ENCODE measurements at places on chromosomes 11 and 22.

DNA sequence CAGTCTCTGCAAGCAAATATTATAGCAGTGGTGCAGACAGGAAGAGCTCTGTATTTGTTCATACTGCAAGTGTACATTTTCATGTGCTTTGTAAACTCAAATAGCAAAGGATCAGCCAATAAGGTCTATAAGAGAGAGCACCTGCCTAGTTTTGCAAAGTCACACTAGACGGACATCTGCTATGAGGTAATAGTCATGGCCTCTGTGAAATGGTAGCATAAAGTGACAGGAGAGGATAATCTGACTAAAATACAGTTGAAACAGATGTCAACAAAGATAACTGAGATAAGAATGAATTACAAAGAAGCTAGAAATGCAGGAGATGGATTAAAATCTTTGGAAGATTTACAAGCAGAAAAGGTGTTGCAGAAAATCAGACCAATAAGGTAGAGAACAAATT is 70.6 kb upstream of the SPON1 start:
- DNase-seq: no peak

DNA sequence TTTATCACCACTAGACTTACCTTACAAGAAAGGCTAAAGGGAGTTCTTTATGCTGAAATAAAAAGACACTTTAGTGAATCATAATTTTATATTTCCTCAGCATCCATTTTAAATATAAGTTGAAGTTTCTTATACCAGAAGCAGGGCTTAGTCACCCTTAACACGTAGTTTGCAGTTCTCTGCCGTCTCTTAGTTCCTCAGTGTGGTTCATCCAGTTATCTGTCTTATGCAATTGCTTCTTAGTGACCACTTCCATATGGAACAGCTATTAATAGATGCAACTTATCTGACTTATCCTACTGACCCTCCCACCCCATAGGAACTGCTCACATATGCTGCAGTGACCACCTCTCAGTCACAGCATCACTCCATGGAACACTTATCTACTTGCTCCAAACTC is 11.7 kb upstream of the SLC36A4 start:
- no peak for DNase-seq

DNA sequence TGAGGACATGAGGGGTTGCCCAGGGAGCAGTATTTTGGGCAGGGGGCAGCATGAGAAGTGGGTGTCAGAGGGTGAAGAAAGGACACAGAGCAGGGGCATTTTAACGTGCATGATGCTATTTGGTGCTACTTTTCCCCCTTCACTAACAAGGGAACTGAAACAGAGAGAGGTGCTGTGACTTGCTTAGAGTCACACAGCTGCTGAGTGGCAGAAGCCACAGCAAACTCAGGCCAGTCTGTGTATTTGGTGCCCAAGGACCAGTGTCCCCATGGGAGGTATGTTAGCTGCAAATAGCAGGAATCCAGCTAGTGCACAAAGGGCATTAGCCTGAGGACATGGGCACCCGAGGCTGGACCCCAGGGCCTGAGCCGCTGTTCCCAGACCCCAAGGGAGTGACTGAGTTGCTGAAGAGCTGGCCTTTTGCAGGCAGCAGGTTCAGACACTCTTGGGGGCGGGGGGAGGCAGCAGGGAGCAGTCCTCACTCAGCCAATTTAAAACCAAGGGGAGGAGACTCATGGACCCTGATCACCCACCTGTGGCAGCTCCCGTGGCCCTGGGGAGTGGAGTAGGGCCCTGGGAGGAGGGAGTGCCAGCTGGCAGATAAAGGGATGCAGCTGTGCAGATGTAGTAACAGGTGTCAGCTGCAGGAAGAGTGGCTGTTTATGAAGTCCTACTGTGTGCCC is 14.6 kb downstream of the PARVG start:
- no peak for DNase-seq

DNA sequence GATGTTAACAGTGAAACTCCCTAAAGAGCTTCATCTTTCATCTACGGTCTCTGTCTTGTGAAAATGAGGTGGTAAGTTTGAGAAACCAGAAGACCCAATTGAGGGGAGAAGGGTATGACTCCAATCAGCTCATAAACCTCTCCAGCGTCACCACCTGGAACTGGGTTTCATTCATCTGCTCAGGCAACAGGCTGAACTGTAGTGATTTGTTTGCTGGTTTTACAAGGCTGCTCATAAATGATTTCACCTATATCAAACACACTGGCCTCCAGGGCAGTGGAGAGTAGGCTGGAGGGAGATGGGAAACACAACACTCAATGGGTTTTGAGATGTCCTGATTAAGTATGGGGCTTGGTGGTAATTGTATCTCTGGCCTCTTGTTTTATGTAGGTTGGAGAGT is 79.0 kb downstream of the EFCAB6 start:
- no peak for DNase-seq
